Thymus (tissue), 14 donors: ENCODE measurements at places on chromosomes 2 and 18. TPM values are rescaled to one million over a fixed set of nuclear protein-coding genes. Genes with fewer than 3 reads are reported as not detected.

DNA sequence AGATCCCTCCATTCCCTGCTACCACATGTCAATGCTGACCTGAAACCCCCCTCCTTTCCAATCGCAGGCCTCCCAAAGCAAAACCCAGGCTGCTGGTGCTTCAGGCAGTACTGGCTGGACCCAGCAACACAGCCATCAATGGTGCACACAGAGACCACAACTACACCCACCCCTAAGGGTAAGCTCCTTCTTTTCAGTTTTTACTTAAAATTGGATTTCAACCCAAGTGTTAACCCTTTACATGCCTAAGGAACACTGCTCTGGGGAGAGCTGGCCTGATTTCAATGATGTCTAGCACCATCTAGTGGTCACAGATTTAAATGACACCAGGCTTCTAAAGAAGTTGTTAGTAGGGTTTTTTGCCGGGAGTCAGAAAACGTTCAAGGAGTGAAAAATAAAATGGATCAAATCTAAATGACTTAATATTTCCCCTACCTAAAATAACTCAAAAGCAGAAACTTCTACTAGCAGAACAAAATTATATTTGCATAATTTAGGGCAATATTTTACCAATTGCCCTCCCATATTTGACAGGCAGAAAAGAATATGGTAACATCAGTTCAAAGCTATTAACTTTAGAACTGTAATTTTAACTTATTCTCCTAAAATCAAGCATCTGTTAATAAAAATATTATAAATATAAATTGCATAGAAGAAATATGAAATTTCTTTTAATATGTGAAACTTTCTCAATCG is 24.6 kb downstream of the FECH start:
- no peak for DNase-seq

DNA sequence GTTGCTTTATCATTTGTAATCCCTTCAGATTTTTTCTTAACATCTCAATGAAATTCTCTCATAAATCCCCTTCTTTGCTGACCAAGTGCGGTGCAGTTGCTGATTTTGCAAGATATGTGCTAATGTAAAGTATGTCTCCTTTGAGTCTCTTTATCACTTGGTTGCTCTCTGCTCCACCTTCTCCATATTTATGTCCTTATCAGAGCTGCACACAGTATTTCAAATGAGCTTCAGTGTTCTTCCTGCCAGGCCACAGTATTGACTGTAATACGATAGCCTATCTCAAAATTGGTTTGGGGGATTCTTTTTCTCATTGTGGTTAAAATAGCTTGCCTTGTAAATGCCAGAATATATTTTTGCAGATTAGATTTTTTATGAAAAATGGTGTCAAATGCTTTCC is 32.2 kb downstream of the MAIP1 start:
- no peak for DNase-seq

- no peak for DNase-seq
Measured at GRCh38 chr2:52117299-52117698, 1085.4 kb upstream of the NRXN1 start.

GRCh38 chr2:216633616-216634369 is 573 bp downstream of the IGFBP2 start:
- no peak for DNase-seq

DNA sequence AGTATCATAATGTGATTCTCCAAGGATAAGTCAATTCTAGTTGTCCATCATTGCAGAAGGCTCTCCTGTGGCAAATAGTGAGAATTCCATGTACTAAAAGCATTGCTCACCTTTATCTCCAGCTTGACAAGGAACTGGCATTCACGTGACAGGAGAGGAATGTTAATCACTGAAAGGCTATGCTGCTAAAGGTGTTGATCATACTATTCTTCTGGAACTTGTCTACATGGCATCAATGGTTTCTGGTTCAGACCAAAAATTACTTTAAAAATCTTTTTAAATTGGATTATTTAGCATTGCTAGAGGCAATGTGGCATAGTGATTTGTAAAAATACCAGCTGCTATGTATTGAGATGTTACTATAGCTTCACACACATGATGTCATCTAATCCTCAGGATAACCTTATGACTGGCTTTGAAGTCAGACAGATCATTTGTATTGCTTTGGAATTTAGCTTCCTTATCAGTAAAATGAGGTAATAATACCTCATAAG is 414.4 kb downstream of the MTX2 start:
- DNase-seq, result no peak

Gene PTPRN
- 0.14 TPM for total RNA-seq

DNA sequence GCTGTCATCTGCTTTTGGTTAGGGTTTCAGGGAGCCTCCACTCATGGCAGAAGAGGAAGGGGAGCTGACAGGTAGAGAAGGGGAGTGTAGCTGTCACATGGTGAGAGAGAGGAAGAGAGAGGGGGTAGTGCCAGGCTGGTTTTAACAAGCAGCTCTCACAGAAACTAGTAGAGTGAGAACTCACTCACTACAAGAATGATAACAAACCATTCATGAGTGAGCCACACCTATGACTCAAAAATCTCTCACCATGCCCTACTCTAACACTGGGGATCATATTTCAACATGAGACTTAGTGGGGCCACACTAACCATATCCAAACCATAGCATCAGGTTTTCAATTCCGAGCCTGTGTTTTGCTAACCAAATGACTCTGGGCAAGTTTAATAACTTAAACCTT is 274.9 kb upstream of the VWC2L start:
- no peak for DNase-seq

Gene UGT1A3
- not detected for total RNA-seq

DNA sequence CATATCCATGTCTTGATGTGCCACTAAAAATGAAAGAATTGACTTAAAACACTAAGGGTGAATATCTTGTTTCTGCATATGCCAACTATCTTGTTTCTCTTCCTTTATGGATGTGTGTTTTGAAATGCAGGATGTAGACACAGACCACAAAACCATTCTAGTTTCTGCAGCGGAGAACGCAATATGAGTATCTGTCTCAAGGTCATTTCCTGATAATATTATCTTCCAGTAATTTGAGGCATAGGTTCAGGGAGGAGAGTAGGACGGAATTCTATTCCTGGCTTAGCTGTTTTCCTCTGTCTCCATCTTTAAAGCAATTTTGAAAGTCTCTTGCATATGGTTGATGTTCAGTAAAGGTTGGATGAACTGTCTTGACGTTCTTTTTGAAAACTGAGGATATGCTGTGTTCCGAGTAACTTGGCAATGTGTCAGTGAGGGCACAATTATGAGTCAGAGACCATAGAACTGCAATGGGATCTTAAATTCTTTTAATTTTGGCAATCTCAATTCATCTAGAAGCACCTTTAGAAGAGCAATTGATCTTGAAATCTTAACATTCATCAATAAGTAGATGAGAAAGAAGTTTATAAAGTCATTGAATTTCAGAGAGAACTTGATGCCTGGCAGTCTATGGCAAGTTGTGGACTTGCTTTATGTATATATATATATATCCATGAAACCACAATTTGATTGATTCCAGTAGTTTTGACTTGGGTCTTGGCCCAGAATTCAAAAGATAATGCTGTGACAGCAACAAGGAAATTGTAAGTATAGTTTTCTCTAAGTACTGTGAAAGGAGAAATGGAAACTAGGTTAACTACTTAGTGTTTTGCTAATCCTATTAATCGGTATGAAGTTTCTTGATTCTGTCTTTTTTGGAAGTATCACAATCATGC is 24.8 kb downstream of the RAB27B start:
- no peak for DNase-seq

Gene ZDBF2
- total RNA-seq, result 7.9 TPM

Gene SIX2
- 0.90 TPM for total RNA-seq

DNA sequence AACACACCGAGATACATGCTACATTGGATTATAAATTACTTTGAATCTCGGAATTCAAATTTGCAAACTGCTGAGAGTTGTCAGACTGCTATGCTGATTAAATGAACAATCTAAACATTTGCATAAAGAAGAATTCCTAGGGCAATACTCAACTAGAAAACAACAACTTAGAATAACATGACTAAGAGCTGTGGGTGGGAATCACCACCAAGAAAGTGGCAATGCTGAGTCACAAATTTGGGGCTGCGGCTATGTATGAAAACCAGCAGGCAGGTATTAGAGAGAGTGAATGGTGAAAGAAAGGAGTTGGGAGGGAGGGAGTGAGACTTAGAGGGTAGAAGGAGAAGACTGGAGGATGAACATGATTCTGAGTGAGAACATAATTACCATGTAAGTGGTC is 559.5 kb downstream of the PIK3C3 start:
- no peak for DNase-seq

GRCh38 chr18:66749030-66749429 is 145.1 kb upstream of the CDH19 start:
- DNase-seq, result no peak

Gene MREG
- total RNA-seq, result 19.7 TPM

GRCh38 chr18:57738078-57738477 is 65.0 kb downstream of the ATP8B1 start:
- no peak for DNase-seq

DNA sequence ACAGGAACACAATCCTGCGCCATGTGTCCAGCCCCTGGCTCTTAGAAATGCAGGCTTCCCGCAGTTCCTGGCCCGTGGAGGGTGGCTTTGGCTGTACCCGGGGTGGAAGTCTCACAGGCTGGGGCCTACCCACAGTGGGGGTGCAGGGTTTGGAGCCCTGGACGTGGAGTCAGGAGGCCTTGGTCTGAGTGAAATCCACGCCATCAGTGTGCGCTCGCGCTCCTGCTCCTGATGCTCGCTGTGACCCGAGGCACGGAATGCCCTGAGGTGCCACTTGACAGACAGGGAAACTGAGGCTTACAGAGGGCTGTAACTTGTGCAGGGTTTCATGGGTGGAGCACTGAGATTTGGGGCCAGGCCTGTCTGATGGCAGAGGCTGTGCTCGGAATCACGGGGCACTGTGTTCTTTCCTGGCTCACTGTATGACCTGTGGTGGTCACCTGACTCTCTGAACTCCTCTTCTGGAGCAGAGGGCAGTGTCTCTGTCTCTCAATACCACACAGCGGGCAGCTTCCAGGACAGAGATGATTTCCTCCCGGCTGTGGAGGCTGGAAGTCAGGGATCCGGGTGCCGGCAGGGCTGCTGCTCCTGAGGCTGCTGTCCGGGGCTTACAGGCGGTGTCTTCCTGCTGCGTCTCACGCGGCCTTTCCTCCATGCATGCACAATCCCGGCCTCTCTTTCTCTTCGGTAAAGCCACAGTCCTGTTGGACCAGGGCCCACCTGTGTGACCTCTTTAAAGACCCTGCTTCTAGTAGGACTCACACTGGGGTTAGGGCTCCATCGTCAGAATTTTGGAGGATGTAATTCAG is 25.9 kb upstream of the ALLC start:
- no peak for DNase-seq

DNA sequence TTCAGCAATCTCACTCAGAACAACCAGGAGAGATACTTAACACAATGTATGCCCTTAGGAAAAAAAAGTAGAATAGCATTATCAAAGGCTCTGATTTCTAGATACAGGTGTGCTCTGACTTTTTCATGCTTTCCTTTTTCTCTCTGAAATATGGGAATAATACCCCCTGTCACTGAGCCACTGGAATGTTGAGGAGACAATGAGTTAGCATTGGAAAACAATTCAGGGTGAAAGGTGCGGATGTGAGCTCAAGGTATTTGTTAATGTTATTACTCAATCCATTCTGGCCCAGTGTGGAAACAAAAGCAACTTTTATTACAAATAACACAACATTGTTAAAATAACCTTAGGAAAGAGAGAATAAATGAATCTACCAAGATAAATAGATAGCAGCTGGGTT is 228.0 kb downstream of the IKZF2 start:
- no peak for DNase-seq

GRCh38 chr18:44602845-44603244 is 77.8 kb upstream of the SETBP1 start:
- DNase-seq, result no peak

- DNase-seq, result no peak
Measured at GRCh38 chr2:212387146-212387545, 151.5 kb downstream of the ERBB4 start.

Gene TMEM169
- total RNA-seq, result 1.1 TPM

DNA sequence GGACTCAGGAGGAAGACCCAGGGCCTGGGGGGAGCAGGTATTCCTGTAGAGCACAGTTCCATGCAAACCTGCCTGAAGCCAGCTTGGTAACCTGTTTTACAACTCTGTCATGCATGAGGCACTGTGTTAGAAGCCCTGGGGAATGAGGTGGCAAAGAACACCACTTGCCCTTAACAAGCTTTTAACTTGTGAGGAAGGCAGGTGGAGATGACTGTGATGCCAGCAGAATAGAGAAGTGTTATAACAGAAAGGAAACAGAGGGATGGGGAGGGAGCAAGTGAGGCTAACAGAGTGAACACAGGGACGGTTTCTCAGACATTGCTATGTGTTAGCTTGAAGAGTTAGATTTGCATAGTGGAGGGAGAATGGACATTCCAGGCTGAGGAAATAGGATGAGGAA is 11.5 kb upstream of the IL1A start:
- DNase-seq, result no peak

Gene STPG4
- total RNA-seq, result 0.14 TPM

Gene MOGAT1
- not detected for total RNA-seq

Gene REG1B
- total RNA-seq, result not detected

Gene CD226
- total RNA-seq, result 16.7 TPM

Gene KLHL14
- 0.24 TPM for total RNA-seq

- DNase-seq, result no peak
Measured at GRCh38 chr2:143246815-143247744, 117.9 kb downstream of the ARHGAP15 start.

Gene MC5R
- total RNA-seq, result 0.61 TPM

Gene CDK5R2
- total RNA-seq, result not detected

Gene SPEG
- total RNA-seq, result 1.3 TPM

Gene CYP26B1
- 10.3 TPM for total RNA-seq

DNA sequence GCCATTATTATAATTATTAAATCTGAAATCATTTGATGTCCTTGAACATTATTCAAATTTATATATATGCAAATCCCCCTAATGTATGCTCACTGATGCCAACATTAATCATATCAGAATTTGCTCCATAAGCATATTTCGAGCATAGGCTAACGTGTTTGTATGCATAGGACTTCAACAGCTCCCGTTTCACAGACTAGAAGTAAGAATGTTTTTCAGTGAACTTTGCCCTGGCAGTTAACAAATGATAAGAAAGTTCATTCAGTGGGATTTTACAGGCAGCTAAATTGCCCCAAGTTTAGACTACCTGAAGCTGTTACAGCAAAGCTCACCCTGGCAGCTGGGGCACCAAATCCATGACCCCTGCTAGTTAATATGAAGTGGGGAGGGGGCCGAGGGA is 272.0 kb downstream of the LNPK start:
- no peak for DNase-seq

- no peak for DNase-seq
Measured at GRCh38 chr18:29712785-29713184, 1329.8 kb downstream of the DSC3 start.

DNA sequence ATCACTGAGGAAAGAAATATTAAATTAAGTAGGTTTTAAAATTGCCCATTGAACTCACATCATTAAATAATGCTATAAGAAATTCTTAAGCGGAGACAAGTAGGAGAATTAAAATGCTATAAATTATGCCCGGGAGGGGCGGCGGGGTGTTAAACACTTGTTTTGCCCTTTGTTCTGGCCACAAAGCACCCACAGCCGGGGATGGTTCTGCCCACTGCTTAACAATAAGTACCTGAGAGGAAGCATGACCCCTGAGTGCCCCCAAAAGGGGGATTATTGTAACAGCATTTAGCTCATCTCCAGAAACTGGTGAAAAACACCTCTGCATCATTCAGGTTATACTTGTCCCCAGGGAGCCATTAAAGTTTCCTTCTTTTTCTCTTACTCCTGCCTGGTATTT is 332.7 kb upstream of the POU3F3 start:
- DNase-seq, result no peak
